Activated CD4-positive, alpha-beta T cell treated with anti-CD3 and anti-CD28 coated beads, Interleukin-2, amount 10 ng/mL, durations not matched to agents 24 days and 14 days (primary cell): ENCODE measurements at places on chromosomes 5 and 9. TPM values are rescaled to one million over a fixed set of nuclear protein-coding genes. Genes with fewer than 3 reads are reported as not detected.
A peak's percentile ranks its signal among the peaks of the same experiment; 100 is the strongest.

The MAP1B gene
- 0.02 and 0.09 TPM in 2 replicates for total RNA-seq

The DRD1 gene
- 0.07 TPM in 1 of 2 replicates, not detected in the other for total RNA-seq

The SAPCD2 gene
- total RNA-seq: 22.8 and 23.8 TPM in 2 replicates

The C5orf52 gene
- total RNA-seq: 0.42 TPM in 1 of 2 replicates, not detected in the other

The SPINK6 gene
- not detected in 2 replicates for total RNA-seq

The DNAH5 gene
- total RNA-seq: not detected in 2 replicates

The ANKS6 gene
- total RNA-seq: 13.4 and 13.6 TPM in 2 replicates

The KIAA1191 gene
- total RNA-seq: 55.5 and 59.7 TPM in 2 replicates

The C6 gene
- total RNA-seq: not detected in 2 replicates

The PCDHGB7 gene
- 0.12 and 0.17 TPM in 2 replicates for total RNA-seq

- peaks cover 35% of the 10 kb centered on the region for H3K4me1 ChIP-seq
- H3K36me3 ChIP-seq: peaks cover 13% of the 10 kb centered on the region
- no peak for DNase-seq
- H3K27me3 ChIP-seq: peaks cover 11% of the 10 kb centered on the region
- peak overlapping the region; percentile 63 for H3K27ac ChIP-seq
Measured at GRCh38 chr9:123929177-123929869, 603 bp downstream of the DENND1A start.

GRCh38 chr5:57693488-57694305 lies 211.1 kb upstream of the ACTBL2 start:
- no peak overlapping the region for H3K27ac ChIP-seq
- H3K4me1 ChIP-seq: peaks cover 1% of the 10 kb centered on the region
- H3K4me3 ChIP-seq: no peak overlapping the region
- H3K36me3 ChIP-seq: no peaks in the 10 kb centered on the region

DNA sequence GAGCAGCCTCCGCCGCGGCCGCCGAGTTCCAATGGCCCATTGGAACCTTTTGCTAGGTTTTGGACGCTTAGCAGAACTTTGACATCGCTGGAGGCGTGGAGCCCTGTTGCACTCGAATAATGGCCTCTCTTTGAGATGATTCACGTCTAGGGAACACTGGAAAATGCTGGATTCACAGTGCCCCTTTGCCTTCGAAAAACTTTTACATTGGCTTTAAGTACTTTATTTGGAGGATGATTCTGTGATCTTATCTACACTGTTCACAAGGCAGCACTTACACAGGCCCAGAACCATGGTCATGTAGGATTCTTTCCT lies 536 bp upstream of the PPIC start:
- H3K27me3 ChIP-seq: peaks cover 56% of the 10 kb centered on the region
- no peak overlapping the region for H3K27ac ChIP-seq
- no peak overlapping the region for H3K4me3 ChIP-seq

DNA sequence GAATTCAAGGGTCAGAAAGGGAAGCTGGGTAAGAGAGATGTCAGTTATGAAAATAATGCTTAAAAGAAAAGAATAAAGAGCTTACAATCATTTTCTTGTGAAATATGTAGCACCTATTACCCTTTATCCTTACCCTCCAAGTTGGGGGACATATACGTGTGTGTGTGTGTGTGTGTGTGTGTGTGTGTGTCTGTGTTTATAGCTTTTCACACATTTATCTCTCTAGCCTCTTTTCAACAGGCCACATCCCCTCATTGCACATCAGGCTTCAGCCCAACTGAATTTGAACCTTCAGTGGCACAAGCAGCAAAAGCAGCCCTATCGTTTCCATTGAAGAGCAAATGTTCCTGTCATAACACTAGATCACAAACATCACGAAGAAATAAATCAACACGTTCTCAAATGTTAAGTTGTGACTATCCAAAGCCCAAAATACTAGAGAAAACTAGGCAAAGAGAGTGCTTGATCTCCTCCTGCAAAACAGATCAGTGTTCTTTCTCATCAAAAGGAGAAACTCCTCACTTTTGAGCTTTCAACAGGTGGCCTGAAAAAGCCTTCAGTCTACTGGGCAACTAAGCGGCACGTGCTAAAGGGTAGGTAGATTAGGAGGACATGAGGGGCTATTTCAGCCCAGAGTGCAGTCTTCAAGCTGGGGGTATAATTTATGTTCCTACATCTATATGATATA lies 416.4 kb downstream of the EFNA5 start:
- no peak for DNase-seq
- H3K4me3 ChIP-seq: no peak overlapping the region
- H3K27me3 ChIP-seq: no peaks in the 10 kb centered on the region
- peaks cover 4% of the 10 kb centered on the region for H3K4me1 ChIP-seq
- H3K36me3 ChIP-seq: no peaks in the 10 kb centered on the region

- H3K27me3 ChIP-seq: no peaks in the 10 kb centered on the region
- no peak for DNase-seq
- H3K36me3 ChIP-seq: no peaks in the 10 kb centered on the region
Measured at GRCh38 chr9:128551657-128552152, 682 bp upstream of the SPTAN1 start.

GRCh38 chr9:108473209-108474112 lies 382.3 kb downstream of the ACTL7B start:
- H3K4me1 ChIP-seq: no peaks in the 10 kb centered on the region
- H3K36me3 ChIP-seq: no peaks in the 10 kb centered on the region
- no peak for DNase-seq
- no peak overlapping the region for H3K4me3 ChIP-seq
- no peaks in the 10 kb centered on the region for H3K27me3 ChIP-seq

- peak overlapping the region; percentile 4 for H3K27ac ChIP-seq
- no peak overlapping the region for H3K4me3 ChIP-seq
Measured at GRCh38 chr5:141951332-141951781, 6.6 kb downstream of the PCDH12 start.

- H3K4me3 ChIP-seq: no peak overlapping the region
- no peaks in the 10 kb centered on the region for H3K27me3 ChIP-seq
- no peaks in the 10 kb centered on the region for H3K36me3 ChIP-seq
- no peak overlapping the region for H3K27ac ChIP-seq
Measured at GRCh38 chr9:29717631-29718030, 2144.3 kb upstream of the C9orf72 start.

DNA sequence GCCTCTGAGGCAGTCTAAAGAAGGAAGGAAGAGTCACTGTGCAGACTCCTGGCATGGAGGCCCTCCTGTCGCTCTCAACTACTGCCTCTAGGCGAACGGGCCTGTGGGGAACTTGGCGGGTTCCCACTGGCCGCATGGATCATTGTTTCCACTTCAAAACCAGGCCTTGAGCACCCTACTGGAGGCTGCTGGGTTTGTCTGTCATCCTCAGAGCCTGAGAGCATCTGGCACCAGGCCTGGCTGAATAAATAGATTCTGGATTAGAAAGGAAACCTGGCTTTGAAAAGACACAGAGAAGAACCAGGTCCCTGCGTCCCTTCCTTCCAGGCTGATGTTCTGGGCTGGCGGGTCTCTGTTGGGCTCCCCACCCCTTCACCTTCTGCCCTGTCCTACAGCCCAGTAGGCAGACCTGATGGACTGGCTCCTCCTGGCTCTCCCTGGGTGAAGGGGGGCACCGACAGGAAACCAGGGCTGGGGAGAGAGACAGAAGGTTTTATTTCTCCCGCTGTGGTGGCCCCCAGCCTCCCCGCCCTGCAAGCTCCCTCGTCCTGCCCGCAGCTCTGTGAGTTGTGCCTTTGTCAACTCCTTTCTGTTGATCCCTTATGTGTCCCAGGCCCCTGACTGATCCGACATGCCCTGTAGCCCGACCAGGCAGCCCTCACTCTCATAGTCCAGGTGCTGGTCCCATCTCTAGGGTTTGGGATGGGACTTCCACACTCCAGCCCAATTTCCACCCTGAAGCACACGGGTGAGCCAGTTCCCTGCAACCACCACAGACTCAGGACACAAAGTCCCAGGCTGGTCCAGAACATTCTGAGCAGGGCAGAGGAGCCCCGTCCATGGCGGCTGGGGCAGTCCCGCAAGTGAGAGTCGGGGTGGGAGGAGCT lies 50.1 kb downstream of the ADAMTS2 start:
- no peaks in the 10 kb centered on the region for H3K27me3 ChIP-seq
- H3K4me1 ChIP-seq: no peaks in the 10 kb centered on the region
- H3K27ac ChIP-seq: no peak overlapping the region
- no peak overlapping the region for H3K4me3 ChIP-seq

DNA sequence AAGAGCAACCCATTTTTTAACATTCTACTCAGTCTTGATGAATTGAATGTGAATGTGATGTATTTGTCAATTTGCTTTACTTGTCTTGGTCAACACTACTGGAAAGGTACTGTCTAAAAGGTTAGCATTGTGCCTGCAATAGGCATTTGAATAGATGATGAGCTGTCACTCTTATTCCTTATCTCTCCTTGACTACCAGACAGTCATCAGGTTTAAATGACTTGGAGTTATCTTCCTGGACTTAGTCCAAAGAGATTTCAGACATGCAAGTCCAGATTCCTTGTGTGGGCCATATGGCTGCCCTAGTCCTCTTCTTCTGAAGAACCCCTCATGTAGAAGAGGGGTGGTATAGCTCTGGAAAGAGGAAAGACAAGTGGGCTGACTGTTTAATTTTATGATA lies 4.8 kb downstream of the ARHGEF28 start:
- no peak for DNase-seq

DNA sequence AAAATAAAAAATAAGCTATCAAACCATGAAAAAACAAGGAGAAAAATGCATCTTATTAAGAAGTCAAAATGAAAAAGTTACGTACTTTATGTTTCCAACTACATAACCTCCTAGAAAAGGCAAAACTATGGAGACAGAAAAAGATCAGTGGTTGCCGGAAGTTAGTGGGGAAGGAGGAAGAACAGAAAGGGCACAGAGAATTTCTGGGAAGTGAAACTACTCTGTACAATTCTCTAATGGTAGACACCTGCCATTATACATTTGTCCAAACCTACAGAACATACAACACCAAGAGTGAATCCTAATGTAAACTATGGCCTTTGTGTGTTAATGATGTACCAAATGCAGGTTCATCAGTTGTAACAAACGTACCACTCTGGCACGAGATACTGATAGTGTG lies 25.3 kb downstream of the SMU1 start:
- DNase-seq: no peak
- H3K4me3 ChIP-seq: no peak overlapping the region
- peaks cover 57% of the 10 kb centered on the region for H3K36me3 ChIP-seq

DNA sequence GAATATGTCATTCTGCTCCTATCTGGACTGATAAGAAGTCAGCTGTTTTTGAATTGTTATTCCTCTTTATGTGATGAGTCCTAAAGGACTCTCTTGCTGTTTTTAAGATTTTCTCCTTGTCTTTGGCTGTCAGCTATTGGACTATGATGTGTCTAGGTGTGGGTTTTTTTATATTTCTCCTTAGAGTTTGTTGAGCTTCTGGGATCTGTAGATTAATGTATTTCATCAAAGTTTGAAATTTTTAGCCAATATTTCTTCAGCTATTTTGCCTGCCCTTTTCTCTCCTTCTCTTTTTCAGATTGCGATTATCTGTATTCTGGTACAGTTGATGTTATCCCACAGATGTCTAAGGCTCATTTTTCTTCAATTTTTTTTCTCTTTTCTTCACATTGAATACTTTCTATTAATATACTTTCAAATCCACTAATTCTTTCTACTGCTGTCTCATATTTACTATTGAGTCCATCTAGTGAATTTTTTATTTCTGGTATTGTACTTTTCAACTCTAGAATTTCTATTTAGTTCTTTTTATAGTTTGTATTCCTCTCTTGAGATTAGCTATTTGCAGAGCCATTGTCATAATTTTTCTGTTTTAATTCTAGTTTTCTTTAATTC lies 31.1 kb downstream of the RPS23 start:
- no peaks in the 10 kb centered on the region for H3K4me1 ChIP-seq
- no peak overlapping the region for H3K4me3 ChIP-seq
- no peaks in the 10 kb centered on the region for H3K27me3 ChIP-seq
- no peak overlapping the region for H3K27ac ChIP-seq
- DNase-seq: no peak

- no peak overlapping the region for H3K4me3 ChIP-seq
- H3K36me3 ChIP-seq: no peaks in the 10 kb centered on the region
- no peaks in the 10 kb centered on the region for H3K4me1 ChIP-seq
Measured at GRCh38 chr9:72332351-72332750, 32.7 kb downstream of the ZFAND5 start.

GRCh38 chr5:117144086-117144485 lies 569.5 kb upstream of the SEMA6A start:
- H3K27ac ChIP-seq: no peak overlapping the region
- no peak overlapping the region for H3K4me3 ChIP-seq
- H3K4me1 ChIP-seq: no peaks in the 10 kb centered on the region

DNA sequence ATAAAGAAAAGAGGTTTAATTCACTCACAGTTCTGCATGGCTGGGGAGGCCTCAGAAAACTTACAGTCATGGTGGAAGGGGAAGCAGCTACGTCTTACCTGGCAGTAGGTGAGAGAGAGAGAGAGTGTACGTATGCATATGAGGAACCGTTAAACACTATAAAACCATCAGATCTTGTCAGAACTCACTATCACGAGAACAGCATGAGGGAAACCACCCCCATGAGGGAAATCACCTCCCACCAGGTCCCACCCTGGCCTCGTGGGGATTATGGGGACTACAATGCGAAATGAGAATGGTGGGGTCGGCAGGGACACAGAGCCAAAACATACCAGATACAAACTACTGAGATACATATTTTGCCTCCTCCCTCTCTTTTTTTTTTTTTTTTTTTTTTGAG lies 10.8 kb upstream of the FER start:
- DNase-seq: peak; percentile 35
- no peaks in the 10 kb centered on the region for H3K4me1 ChIP-seq
- H3K36me3 ChIP-seq: no peaks in the 10 kb centered on the region
- no peak overlapping the region for H3K27ac ChIP-seq
- H3K27me3 ChIP-seq: peaks cover 47% of the 10 kb centered on the region

DNA sequence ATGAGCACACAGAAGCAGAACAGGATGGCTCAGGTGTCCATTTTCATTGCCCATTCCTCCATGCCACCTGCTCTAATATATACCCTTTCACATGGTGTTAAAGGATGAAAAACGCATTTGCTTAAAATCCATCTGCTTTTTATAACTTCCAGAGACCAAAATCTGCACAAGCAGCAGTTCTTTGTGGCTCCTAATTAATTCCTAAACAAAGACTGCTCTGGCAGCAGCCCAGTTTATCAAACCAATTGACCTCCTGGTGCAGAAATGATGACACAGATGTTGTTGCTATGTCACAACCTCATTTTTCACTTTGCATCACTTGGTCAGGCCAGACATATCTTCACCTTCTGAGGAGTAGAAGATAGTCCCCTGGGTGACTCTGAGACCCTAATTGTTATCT lies 141.2 kb downstream of the ASTN2 start:
- H3K27ac ChIP-seq: no peak overlapping the region
- no peak overlapping the region for H3K4me3 ChIP-seq
- H3K36me3 ChIP-seq: no peaks in the 10 kb centered on the region

GRCh38 chr5:175328176-175328575 lies 115.8 kb downstream of the DRD1 start:
- H3K4me1 ChIP-seq: no peaks in the 10 kb centered on the region
- DNase-seq: no peak
- H3K27ac ChIP-seq: no peak overlapping the region
- no peaks in the 10 kb centered on the region for H3K27me3 ChIP-seq

- H3K36me3 ChIP-seq: no peaks in the 10 kb centered on the region
- no peaks in the 10 kb centered on the region for H3K27me3 ChIP-seq
- no peak overlapping the region for H3K4me3 ChIP-seq
- no peaks in the 10 kb centered on the region for H3K4me1 ChIP-seq
Measured at GRCh38 chr5:89597878-89598277, 714.9 kb upstream of the MEF2C start.

GRCh38 chr9:109861499-109861898 lies 81.5 kb downstream of the PALM2AKAP2 start:
- H3K36me3 ChIP-seq: no peaks in the 10 kb centered on the region
- H3K4me1 ChIP-seq: no peaks in the 10 kb centered on the region
- DNase-seq: peak; percentile 30
- H3K27me3 ChIP-seq: peaks cover 4% of the 10 kb centered on the region
- no peak overlapping the region for H3K4me3 ChIP-seq
- no peak overlapping the region for H3K27ac ChIP-seq

- peaks cover 2% of the 10 kb centered on the region for H3K36me3 ChIP-seq
- H3K27me3 ChIP-seq: peaks cover 14% of the 10 kb centered on the region
- DNase-seq: no peak
- no peak overlapping the region for H3K4me3 ChIP-seq
Measured at GRCh38 chr9:137042751-137043727, 2.9 kb downstream of the NPDC1 start.
